Spleen (tissue), 13 donors: ENCODE measurements at places on chromosomes 3 and 15. TPM values are rescaled to one million over a fixed set of nuclear protein-coding genes. Genes with fewer than 3 reads are reported as not detected.

GRCh38 chr15:39468828-39469227 is 112.1 kb upstream of the THBS1 start:
- no peaks in the 10 kb centered on the region for H3K4me1 ChIP-seq
- H3K4me3 ChIP-seq, result no peak overlapping the region
- H3K27ac ChIP-seq, result peak overlapping the region; percentile 68
- H3K27me3 ChIP-seq, result no peaks in the 10 kb centered on the region
- no peak for DNase-seq

SOX14 gene
- not detected for total RNA-seq

DNA sequence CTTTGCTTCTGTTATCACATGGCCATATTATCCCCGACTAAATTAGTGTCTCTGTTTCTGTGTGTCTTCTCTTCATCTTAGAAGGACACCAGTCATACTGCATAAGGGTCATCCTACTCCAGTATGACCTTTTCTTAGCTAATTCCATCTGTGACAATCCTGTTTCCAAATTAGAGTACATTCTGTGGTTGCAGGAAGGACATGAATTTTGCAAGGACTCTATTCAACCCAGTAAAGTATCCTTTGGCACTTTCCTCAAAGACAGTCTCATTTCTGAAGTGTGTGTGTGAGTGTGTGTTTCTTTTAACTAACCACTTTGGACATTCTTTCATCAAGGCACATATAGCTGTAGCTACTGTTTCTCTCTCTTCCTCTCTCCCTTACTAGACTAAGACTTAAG is 15.2 kb upstream of the MME start:
- no peaks in the 10 kb centered on the region for H3K27me3 ChIP-seq
- H3K4me3 ChIP-seq, result no peak overlapping the region
- H3K4me1 ChIP-seq, result no peaks in the 10 kb centered on the region
- no peaks in the 10 kb centered on the region for H3K36me3 ChIP-seq

DNA sequence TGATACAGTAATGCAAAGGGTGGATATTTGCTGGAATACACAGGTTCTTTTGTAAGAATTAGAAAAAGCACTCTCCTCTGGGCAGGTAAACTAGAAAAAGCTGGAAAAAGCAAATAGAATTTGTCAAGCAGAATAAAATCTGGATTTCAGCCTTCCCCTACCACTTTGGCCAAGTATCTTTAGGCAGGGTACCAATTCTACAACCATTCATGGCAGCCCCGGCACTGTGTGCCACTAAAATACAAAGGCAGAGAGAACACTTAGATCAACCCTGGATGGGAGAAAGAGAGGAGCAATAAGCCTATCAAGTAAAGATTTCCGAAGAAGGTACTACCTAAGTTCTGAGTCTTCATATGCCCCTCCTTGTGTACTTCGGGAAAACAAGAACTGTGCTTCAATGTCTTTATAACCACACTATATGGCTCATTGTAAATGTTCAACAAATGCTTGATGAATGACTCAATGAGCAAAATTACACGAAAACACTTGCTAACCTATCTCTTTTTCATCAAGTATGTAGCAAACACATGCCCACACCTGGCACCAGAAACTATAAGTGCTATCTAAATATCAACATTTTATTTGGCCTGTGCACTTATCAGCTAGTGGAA is 20.8 kb downstream of the STAG1 start:
- no peaks in the 10 kb centered on the region for H3K36me3 ChIP-seq
- no peak for DNase-seq
- H3K4me3 ChIP-seq, result no peak overlapping the region
- H3K27ac ChIP-seq, result no peak overlapping the region

CCDC80 gene
- 32.3 TPM for total RNA-seq

ATP8B4 gene
- total RNA-seq, result 42.8 TPM

GRCh38 chr15:62365795-62366442 is 200.8 kb upstream of the C2CD4B start:
- no peaks in the 10 kb centered on the region for H3K36me3 ChIP-seq
- H3K4me1 ChIP-seq, result no peaks in the 10 kb centered on the region
- H3K4me3 ChIP-seq, result no peak overlapping the region
- no peak for DNase-seq
- no peak overlapping the region for H3K27ac ChIP-seq

GRCh38 chr15:66961407-66961884 is 104.0 kb upstream of the SMAD3 start:
- no peak overlapping the region for H3K27ac ChIP-seq
- no peaks in the 10 kb centered on the region for H3K36me3 ChIP-seq

DNA sequence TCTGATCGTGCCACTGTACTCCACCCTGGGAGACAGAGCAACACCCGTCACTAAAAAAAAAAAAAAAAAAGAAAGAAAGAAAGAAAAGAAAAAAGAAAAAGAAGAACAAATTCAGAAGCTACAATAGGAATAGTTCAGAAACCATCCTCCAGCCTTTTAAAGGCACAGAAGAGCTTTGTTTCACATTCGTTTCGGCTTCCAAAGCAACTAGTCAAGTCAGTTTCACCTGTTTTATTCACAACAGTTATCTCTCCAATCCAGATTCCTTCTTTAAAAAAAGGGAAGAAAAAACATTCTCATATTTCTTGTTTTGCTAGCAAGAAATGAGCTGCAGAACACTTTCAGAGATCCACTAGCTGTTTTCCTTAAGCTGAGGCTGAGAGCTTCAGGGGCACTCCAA is 767.7 kb upstream of the CFAP20DC start:
- no peaks in the 10 kb centered on the region for H3K27me3 ChIP-seq
- no peak overlapping the region for H3K4me3 ChIP-seq
- H3K36me3 ChIP-seq, result no peaks in the 10 kb centered on the region
- no peak overlapping the region for H3K27ac ChIP-seq

GRCh38 chr3:46496746-46497555 is 825 bp upstream of the RTP3 start:
- peaks cover 12% of the 10 kb centered on the region for H3K4me1 ChIP-seq
- no peak for DNase-seq
